ENCODE measurements at places on chromosomes 2 and 18. TPM values are rescaled to one million over a fixed set of nuclear protein-coding genes. Genes with fewer than 3 reads are reported as not detected.
A peak's percentile ranks its signal among the peaks of the same experiment; 100 is the strongest.

- DNase-seq = no peak
Observed at GRCh38 chr2:161233858-161234431, 73.7 kb downstream of the TANK start.

DNA sequence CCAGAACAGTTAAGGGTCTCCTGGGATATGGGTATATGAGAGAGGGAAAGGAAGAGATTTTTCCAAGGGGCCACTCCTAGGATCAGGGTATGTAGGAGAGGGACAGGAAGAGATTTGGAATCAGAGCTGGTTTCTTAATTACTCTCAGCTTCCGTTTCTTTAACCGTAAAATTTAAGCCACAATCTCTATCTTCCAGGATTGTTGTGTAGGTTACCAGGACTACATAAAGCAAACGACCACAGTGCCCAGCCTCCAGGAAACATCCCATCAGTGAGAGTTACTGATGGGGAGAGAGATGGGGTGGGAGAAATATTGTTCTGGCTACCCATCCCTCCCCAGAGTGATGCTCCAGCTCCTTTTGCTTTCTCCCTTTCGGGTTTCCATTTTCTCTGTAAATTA is 114.6 kb upstream of the THUMPD2 start:
- no peak for DNase-seq

GRCh38 chr2:8595811-8596600 is 85.8 kb upstream of the ID2 start:
- no peak for DNase-seq

GRCh38 chr2:47201224-47201623 is 46.1 kb upstream of the STPG4 start:
- no peak for DNase-seq

- DNase-seq = no peak
Observed at GRCh38 chr2:233882353-233882752, 14.2 kb upstream of the MSL3B start.

DNA sequence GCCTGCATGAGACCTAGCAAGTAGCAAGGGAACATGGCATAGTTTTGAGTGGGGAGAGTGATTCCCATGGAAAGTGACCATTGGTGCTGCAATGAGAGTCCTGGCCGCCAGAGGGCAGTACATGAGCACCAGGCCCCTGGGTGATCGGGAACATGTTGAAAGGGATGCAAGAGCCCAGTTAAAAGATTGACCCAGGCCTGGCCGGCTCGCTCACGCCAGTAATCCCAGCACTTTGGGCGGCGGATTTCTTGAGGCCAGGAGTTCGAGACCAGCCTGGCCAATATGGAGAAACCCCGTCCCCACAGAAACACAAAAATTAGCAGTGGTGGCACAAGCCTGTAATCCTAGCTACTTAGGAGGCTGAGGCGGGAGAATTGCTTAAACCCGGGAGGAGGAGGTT is 22.2 kb downstream of the FAP start:
- peak; percentile 35 for DNase-seq

DNA sequence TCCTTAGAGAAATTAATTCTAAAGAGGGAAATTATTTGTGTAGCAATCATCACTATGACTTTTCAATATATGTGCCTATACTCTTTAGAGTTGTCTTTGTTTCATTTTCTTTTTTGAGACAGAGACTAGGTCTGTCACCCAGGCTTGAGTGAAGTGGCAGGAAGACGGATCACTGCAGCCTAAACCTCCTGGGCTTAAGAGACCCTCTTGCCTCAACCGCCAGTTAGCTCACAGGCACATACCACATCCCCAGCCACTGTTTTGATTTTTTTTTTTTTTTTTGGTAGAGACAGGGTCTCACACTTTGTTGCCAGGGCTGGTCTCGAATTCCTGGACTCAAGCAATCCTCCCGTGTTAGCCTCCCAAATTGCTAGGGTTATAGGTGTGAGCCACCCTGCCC is 12.4 kb downstream of the YWHAQ start:
- no peak for DNase-seq

GRCh38 chr2:32258242-32258641 is 6.4 kb downstream of the NLRC4 start:
- no peak for DNase-seq

- DNase-seq = no peak
Observed at GRCh38 chr2:96264086-96264485, 1.7 kb downstream of the TMEM127 start.

- no peak for DNase-seq
Observed at GRCh38 chr2:161586517-161587167, 37.6 kb upstream of the SLC4A10 start.

PRKAG3 gene
- not detected for total RNA-seq

TEKT4 gene
- total RNA-seq = not detected

LIMS3 gene
- total RNA-seq = 0.24 TPM

SAG gene
- total RNA-seq = 0.04 TPM

SP140 gene
- total RNA-seq = 330 TPM

OTOS gene
- total RNA-seq = not detected

POTEJ gene
- not detected for total RNA-seq

Measured in activated B cell treated with CpG ODN at 0.5 μM for 24 hours (primary cell).